ENCODE measurements at places on chromosomes 5 and 9.

GRCh38 chr5:51960617-51961121 lies 577.4 kb downstream of the ISL1 start:
- no peak for DNase-seq

GRCh38 chr9:129487658-129488483 lies 133.0 kb downstream of the C9orf50 start:
- DNase-seq: peak; percentile 62

GRCh38 chr5:90803876-90804275 lies 245.3 kb downstream of the ADGRV1 start:
- no peak for DNase-seq

DNA sequence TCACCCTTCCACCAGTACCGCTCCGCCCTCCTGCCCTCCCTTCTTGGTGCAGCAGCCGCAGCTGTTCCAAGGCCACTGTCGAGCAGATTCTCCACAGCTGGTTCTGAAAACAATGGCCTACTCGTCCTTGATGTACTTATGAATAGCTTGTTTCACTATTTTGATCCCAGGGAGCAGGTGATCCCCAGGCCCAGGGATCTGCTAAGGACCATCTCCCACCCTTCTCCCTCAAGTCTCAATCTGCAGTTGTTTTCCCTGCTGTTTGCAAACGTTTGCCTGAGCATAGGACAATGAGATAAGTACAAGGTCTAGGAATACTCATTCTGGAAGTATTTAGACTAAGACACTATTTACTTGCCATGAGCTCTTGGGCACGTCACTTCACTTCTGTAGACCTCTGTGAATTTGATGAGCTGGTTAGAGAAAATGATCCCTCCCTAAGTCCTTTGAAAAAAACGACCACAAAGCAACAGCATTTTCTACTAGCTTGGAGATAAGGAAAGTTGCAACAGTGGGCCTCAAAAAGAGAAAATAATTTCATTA lies 1.8 kb downstream of the LURAP1L start:
- no peak for DNase-seq

DNA sequence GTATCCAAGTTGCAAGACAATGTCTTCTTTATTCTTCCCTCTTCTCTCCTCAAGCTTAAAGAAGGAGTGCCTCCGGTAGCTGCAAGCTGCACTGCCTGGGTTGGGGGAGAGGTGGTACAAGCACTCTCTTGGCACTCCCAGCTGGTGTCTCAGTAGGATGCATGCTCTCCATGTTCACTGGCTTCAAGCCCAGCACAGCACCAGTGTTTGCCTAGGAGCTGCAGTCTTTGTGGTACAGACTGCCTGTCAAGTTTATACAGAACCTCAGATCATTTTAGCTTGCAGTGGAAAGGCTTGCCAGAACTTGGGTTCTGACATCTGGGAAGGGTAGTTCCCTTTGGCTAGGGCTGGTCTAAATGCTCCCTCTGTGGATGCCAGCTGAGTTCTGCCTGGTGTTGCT lies 505.6 kb downstream of the MAN2A1 start:
- DNase-seq: no peak

DNA sequence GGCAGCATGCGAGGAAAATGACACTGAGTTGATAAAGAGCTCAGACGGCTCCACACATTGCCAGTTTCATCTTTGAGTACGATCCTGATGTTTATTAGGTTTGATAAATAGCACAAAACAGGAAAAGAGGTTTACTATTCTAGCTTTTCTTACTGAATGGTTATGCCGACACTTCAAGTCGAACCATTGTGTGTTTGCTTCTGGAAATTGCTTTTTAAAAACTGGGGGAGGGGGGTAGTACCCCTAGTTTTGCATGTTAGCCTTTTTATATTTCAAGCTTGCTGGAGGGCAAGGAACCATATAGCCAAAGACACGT lies 5.2 kb downstream of the PTCH1 start:
- no peak for DNase-seq

- no peak for DNase-seq
These were observed 161.6 kb upstream of the CD180 start for GRCh38 chr5:67358186-67358585.

DNA sequence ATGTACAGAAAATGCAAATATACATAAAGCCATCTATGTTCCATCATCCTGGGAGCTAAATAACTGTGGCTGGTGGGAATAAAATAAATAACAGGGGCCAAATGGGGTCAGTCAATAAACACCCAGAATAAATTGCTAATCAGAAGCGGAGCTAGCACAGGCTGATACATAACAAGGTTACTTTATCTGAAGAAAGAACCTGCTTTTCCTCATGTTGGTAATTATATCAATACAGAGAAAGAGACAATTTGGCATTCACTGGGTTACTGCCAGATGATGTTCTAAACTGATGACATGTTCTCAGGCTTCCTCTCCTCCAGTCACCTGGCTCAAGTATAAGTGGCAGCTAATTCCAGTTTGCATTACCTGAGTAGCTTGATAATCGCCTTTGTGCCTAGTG lies 144.9 kb upstream of the CD180 start:
- DNase-seq: no peak

- no peak for DNase-seq
These were observed 96.0 kb downstream of the SLIT3 start for GRCh38 chr5:169204788-169205400.

DNA sequence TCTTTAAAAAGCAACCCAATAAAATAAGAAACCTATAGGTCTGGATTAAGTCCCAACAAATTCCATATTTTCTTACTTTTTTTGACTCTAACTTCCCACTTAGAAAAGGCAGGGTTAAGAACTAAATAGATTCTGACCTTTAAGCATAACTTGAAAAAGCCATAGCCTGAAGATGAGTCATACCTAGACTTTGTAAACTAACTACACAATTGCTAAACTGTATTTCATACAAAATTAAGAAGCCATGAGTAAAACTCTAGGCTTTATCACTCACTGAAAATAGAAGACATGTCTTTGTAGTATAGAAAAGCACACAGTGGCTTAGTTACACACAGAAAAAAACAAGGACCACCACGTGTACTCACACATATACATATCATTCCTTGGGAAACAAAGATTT lies 51.5 kb downstream of the MLLT3 start:
- DNase-seq: no peak

DNA sequence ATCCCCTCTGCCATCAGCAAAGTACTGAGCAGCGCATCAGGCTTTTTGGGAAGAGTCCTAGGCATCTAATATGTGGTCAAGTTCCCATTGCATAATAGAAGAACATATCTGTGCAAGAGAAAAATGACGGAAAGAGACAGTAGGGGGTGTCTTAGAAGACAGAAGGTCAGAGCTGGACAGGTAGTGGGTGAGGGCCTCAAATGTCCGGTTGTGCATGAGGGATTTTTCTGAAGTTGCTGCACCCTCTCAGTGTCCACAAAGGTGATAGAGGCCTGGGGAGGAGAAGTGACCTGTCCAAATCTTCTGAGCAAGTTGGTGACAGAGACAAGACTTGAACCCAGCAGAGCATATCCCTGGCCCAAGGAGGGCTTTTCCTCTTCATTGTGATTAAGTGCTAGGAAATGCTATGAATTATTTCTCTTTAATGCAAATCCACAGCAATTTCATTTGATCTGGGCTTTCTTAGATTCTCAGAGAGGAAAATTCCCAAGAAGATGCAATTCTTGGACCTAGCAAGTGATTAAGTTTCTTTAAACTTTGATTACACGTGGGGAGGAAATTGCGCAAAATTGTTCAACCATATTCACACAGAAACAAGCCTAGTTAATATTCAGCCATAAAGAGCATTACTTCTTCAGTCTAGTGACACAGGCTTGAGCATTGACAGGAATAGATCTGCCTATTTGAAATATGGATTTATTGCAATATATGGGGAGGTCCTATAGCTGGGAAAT lies at the start of gene OR2S2:
Gene OR2S2, minus strand, starts transcription at position 51 of the 734 bp plus-strand sequence. CDS start 56 bp downstream, outside the sequence.
- DNase-seq: no peak

DNA sequence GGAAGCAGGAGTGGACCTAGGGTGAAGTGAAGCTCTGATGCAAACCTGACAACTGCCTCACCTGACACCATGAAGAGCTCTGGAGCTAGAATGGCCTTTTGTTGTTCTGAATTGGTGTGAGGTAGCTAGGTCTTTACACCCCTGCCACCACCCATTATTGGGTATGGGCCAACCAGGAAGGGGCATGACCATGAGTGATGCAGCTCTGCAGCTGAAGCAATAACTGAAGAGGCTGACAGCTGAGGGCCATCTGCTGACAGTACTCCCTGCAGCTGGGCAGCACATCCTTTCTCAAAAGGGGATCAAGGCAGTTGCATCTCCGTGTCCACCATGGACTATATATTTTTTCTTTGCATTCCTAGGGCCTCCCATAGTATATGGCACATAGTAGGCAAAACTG lies 87.0 kb upstream of the TLE1 start:
- no peak for DNase-seq

DNA sequence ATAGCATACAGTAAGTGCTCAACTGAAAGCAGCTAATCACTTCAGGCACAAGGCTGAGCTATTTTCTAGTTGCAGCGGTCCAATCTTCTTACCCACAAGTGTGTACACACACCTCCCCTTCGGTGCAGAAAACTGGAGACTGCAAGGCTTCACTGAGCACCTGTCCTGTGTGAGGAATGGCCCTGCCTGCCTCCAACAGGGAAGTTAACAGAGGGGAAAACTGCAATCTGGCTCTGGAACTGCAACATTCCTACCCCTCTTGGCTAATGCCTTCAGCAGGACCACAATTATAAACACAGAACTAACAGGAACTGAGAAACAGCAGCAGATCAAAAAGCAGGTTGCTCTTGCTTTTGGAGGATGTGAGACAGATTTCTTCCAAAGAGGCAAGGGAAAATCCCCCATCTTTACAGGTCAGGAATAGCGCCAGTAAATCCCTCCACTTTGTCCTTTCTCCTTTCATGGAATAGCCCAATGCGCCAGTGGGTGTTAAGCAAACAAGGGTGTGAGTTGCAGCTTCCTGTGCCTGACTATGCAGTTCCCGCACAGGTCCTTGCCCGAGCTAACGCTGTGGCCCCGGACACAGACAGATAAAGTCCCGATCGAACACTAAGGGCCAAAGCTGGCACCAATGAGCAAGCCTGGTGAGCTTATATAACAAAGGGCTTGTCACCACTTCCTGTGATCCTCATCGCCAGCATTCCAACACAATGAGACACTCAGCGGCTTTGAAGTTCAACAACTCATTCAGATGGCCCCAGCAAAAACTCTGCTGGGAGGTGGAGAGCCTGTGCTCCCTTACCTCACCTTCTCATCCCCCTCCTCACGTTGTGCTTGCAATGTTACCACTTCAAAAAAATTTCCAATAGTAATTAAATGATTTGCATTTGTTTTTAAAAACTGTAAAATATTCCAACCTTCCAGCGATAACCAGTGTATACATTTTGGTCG lies 21.5 kb downstream of the SHB start:
- no peak for DNase-seq

DNA sequence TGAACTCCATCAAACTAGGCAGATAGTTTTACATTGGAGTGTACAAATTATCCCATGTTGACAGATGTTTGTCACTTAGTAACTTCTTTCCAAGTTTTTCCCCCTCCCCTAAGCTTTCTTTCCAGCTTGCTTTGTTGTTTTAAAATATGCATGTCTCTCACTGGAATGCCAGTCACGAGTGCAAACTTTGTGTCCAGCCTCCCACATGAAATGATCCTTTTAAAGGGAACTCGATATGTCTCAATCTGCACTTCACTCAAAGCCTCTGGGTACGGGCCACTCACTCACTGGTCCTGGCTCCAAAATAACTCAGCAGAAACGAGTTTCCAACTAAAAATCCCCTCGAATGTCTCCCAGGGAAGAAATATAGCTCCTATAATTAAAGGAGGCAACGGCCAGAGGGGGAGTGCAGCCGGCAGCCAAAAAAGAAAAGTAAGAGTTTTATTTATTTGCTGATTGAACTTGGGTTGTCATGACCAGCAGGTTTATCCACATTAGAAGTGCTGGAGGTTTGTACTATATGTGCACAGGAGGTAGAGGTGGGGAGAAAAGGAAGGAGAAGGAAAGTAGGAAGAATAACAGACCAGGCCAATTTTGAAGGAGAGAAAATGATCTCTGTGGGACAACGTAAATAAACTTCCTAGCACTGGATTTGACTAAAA lies 17.5 kb downstream of the NR2F1 start:
- no peak for DNase-seq

- DNase-seq: no peak
These were observed 54.4 kb upstream of the FABP6 start for GRCh38 chr5:160174780-160175437.

GRCh38 chr5:1011741-1012312 lies 3.2 kb downstream of the NKD2 start:
- DNase-seq: no peak

- DNase-seq: no peak
These were observed 32.5 kb downstream of the SGCD start for GRCh38 chr5:156359476-156359875.

GRCh38 chr5:54518146-54518817 lies 723 bp downstream of the SNX18 start:
- peak; percentile 66 for DNase-seq

GRCh38 chr5:147452165-147452811 lies 57.6 kb downstream of the DPYSL3 start:
- no peak for DNase-seq

GRCh38 chr5:179267071-179267670 lies 78.1 kb downstream of the ADAMTS2 start:
- no peak for DNase-seq

GRCh38 chr5:42985129-42986037 lies 54.7 kb downstream of the ANXA2R start:
- no peak for DNase-seq

DNA sequence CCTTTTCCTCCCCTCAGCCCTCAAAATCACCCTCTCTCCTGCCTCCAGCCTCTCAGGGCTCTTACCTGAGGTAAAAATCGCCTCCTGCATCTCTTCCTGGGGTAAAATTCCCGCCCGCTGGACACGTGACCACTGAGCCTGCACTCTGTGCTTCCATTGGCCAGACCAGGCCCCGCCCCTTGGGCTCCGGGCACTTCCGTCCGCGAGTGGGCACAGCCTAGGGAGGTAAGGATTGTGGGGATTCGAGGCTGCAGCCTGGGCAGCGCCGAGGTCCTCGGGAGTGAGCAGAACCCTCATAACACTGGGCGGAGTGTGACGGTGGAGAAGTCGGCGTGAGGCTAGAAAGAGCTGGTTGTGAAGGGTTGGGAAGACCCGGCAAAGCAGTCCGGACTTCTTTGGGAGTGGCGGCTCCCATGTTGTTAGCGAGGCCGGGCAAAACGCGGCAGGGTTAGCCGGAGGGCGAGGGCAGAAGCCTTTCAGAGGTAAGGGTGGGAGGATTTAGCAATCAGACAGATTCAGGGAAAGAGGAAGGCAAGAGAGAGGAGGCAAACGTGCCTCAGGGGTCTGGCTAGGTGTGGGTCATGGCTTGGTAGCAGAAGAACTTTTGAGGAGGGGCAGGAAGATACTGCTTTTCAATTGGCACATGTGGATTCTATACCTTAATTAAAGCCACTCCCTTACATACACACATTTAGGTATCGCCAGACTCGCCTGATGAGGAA lies at the start of gene SHOC1:
Gene SHOC1, minus strand, starts transcription at position 103 of the 722 bp plus-strand sequence. CDS start 3,519 bp downstream, outside the sequence.
- DNase-seq: no peak
